ENCODE measurements at places on chromosomes 3 and 15.

DNA sequence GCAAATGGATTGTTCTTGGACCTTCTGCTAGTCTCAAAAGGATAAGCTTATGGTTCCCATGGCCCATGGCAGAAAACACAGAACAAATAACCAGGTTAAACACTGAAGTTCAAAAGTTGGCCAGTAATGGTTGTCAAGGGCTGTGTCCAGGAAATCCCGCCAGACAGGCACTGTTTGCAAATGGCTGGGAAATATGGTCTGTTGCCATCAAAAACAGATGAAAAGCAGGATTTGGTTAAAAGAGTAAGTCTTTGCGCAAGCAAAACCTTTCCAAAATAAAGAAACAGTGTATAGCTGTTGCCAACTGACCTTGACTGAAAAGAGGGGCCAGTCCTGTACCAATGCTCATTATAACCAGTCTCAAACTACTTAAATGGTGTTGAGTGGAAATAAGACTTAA lies 58.6 kb downstream of the WWTR1 start:
- no peak for DNase-seq

DNA sequence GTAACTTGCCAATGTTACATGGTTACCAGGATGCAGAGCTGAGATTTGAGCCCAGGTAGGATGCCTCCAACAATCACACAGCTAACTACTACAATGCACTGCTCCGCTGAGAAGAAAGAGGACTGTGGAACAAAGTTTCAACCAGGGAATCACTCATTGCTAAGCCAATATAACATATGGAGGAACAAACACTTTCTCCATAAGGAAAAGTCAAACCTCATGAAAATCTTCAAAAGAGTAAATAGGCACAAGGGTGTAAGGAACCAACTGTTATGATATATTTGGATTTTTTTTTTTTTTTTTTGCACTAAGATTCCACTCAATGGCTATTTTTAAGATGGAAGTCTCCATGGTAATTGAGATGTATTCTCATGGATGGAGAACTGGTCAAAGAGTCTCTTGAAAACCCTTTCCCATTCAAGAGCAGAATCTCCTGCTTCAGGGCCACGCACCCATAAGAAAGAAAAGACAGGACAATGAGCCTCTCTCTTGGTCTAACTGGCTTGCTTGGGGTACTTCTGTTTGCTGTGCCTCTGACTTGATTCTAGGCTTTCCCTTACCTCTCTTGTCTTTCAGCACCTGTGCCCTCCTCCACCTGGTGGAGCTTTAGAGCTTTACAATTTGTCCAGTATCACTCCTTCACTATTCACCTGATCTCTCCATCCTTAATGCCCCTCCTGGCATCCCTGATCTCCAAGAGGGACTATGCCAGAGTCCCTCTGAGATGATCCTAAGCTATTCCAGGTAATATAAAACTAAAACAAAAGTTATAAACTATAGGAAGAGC lies 252.8 kb downstream of the NTRK3 start:
- DNase-seq, result no peak

DNA sequence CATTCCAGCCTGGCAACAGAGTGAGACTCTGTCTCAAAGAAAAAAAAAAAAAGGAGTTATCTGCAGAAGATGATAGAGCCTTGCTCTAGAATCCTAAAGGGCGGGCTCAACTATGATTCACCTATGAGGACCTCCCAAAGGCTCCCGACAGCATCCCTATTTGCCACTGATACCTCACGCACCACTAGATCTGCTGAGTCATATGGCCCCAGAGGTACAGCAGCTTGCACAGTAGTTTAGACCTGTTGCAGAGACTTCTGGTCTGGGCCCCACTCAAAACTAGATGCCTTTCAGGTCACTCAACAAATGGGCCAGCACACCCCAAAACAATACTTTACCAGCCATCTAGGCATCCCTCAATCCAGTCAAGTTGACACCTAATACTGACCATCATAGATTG lies 38.1 kb upstream of the PTX3 start:
- no peak for DNase-seq

DNA sequence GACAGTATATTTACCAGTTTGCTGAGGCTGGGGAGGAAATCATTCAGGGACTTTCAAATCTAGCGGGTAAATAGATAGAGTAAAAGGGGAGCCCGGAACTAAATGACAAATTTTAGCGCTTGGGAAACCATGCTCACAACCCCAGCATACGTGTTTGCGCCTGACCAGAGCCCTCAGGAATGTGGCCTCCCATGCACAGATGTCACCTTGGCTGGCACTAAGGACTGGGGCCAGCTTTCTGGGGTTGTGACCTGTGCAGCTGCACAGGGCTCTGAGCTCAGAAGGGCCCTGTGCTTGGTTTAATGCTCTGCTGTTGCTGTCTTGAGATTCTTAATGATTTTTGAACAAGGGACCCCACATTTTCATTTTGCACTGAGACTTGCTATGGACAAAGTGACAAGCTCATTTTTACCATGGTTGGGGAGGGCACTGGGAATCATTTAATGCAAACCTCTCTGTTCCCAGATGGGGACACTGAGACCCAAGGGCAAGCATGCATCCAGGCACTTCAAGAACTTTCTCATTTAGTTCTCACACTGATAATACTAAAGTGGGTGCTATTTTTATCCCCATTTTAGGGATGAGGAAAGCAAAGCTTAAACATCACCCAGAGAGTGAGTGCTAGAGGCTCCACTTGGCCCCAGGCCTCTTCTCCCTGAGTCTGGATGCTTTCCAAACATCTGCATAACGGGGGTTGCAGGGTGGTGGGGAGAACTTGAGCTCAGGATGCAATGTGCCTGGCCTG lies 44.1 kb upstream of the FAM107A start:
- no peak for DNase-seq

- DNase-seq, result no peak
Observed at GRCh38 chr3:169668072-169668956, 4.8 kb upstream of the MECOM start.
